ENCODE measurements at places on chromosomes 1 and 21.

DNA sequence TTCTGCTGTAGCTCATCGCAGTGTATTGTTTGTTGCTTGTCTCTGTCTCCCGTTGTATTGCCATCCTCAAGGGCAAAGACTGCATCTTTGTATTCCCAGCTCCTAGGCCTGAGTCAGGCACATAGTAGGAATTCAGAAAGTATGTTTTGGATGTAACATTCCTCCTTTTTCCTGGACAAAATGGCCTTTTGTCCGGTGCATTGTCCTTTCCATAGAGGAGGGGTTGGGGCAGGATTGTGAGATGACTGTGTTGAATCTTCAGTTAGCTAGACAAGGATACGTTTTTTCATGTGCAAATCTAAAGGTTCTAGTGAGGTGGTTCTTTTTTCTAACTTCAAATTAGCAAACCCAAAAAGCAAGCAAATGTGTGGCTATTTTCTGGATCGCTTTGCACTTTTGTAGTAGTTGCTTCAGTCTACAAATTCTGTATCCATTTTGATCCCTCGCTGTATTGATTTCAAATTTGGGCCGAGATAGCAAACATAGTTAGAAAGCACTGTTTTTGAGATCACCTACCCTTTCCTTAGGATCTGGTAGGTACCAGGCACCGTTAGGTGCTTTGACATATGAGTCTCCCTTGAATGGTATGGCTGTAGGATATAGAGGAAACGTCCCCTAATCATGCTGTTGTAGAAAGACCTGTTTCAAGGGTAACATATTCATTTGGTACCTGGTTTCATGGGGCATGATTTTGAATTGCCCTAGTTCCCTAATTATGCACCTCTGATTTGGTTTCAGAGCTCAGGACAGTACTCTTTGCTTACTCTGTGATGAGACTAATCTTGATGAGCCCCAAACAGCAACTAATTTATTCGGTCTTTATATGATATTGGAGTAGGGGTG lies 1.2 kb downstream of the PPP1R8 start:
- no peak for DNase-seq

DNA sequence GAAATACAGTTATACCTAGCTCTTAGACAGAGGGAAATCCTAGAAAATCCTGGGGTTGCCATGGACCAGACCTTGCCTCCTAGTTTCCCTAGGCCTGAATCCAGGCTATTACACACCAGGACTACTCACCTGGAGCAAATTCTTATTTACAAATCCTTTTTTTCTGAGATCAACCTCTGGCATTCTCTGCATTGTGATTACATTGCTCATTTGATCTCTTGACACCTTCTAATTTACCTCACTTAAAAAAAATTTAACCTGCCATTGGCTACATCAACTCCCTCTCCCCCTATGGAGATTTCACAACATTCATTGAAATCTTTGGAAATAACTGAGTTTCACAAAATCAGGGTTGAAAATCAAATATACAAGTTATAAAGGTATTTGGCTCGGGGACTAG lies 2.9 kb upstream of the C1orf105 start:
- DNase-seq: no peak

GRCh38 chr21:38920631-38921398 lies 115.1 kb downstream of the ETS2 start:
- no peak for DNase-seq

DNA sequence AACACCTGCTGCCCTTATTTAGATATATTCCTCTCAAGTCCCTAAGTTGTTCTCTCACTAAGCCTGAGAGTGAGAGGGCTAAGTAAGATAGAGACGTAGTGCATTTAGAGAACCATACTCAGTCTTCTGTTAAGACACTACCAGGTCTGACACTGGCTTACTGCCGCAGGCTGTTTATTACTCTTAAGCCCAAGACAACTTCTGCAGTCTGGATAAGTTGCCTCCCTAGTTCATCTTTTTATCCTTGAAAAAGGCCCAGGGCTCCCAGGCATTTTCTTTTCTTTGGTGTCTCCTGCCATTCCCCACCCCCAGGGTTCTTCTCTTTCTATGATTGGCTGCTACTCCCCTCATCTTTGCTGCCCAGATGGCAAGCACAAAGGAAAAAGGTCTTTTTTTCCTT lies 38.7 kb downstream of the CACHD1 start:
- no peak for DNase-seq

DNA sequence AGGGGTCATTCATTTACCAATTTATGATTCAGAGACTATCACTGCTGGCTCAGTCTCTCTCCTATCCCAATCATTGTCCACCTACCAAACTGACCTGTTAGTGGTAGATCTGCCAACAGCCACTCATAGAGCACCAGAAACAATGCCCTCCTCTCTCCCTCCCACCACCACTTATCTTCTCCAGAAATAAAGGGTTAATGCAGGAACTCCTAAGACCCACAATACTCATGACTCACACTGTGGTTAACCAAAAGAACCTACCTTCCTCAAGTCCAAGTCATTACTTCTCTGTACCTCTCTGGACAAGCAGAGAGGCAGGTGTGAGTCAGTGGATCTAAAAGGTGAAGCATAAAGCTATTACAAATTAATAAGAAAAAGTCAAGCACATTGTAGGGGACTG lies 40.9 kb upstream of the CAMK1G start:
- no peak for DNase-seq

DNA sequence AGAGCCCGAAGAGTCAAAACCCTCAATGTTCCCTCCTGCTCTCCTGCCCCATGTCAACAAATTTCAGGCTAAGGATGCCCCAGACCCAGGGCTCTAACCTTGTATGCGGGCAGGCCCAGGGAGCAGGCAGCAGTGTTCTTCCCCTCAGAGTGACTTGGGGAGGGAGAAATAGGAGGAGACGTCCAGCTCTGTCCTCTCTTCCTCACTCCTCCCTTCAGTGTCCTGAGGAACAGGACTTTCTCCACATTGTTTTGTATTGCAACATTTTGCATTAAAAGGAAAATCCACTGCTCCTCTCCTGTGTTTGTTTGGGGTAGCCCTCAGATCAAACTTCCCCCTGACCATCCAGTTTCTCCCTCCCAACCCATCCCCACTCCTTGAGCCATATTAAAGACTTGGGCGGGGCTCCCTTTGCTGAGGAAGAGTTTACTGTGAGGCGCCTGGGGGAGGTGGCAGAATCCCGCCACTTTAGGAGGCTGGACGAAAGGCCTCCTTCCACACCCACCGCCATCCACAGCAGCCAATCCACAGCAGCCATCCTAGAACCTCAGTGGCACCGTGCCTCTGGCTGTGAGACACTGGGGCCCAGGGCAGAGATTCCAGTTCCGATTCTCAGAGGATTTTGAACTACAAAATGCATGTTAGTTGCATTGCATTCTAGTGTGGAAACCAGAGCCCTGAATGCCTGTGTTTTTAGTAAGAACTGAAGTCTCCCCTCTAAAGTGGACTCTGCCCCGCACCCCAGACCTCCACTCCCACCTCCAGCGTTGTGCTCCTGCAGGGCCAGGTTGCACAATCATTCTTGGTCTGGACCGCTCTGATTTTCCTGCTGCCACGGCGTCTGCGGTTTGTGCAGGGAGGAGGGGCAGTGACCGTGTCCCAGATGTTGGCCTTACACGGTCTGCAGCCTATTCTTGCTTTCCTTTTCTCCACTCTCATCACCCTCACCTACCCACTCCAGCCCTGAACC lies 3.0 kb downstream of the OLFML3 start:
- peak; percentile 28 for DNase-seq

GRCh38 chr1:204529371-204529895 lies 13.2 kb downstream of the MDM4 start:
- DNase-seq: no peak

- no peak for DNase-seq
Measured at GRCh38 chr1:185017338-185017737, 28.0 kb upstream of the RNF2 start.

GRCh38 chr1:29964718-29965533 lies 728.6 kb downstream of the PTPRU start:
- DNase-seq: no peak

DNA sequence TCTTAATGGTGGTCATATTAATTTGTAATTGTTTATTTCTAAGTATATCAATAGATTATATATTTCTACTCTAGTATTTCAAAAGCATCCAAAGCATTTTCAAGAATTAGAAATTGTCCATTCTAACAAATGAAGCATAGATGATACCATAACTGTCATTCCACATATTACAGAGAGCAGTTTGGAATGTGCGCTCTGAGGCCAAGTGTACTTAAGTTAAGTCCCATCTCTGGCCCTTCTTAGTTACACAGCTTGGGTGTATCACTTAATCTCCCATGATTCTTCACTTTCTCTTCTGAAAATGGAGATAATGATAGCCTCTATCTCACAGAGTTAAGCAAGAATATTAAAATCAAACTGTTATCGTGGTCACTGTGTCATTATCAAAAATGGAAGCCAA lies 281.1 kb downstream of the MRPL39 start:
- no peak for DNase-seq
